SK-N-SH (cell line): ENCODE measurements at places on chromosomes 2 and 18. TPM values are rescaled to one million over a fixed set of nuclear protein-coding genes. Genes with fewer than 3 reads are reported as not detected.

DNA sequence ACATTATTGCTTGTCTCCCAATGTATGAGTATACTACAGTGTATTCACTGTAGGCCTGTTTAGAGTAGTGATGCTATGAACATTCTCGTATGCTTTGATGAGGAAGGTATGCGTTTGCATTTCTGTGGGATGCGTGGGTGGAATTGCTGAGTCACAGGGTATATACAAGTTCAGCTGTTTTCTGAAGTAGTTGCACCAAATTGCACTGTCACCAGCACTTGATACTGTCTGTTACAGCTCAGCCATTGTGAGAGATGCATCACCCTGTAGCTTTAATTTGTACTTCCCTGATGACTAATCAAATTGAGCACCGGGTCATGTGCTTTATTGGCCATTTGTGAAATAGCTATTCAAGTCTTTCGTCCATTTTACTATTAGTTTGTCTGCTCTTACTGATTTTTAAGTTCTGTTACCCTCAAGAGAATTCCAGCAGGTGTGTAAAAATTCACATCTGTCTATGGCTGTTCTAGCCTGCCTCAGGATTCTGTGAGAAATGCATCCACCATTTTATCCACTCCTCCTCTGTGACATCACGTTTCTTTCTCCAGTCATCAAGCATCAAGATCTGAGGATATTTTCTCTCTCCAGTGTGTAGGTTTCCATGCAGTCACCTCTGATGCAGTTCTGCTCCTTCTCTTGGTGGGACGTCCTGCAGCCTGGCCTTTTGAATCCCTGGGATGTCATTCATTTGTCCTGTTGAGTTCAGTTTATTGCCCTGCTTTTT, 72.5 kb downstream of the DGKD start:
- H3K27me3 ChIP-seq, result no peaks in the 10 kb centered on the region
- H3K27ac ChIP-seq, result peak overlapping the region; percentile 13; the same call in 1 of the 2 replicates
- DNase-seq, result no peak
- H3K36me3 ChIP-seq, result no peaks in the 10 kb centered on the region
- H3K4me1 ChIP-seq, result peaks cover 39% of the 10 kb centered on the region

GRCh38 chr2:211477537-211478275, 921.3 kb downstream of the CPS1 start:
- no peak overlapping the region for H3K27ac ChIP-seq
- no peak for DNase-seq
- no peaks in the 10 kb centered on the region for H3K4me1 ChIP-seq
- no peaks in the 10 kb centered on the region for H3K36me3 ChIP-seq

DNA sequence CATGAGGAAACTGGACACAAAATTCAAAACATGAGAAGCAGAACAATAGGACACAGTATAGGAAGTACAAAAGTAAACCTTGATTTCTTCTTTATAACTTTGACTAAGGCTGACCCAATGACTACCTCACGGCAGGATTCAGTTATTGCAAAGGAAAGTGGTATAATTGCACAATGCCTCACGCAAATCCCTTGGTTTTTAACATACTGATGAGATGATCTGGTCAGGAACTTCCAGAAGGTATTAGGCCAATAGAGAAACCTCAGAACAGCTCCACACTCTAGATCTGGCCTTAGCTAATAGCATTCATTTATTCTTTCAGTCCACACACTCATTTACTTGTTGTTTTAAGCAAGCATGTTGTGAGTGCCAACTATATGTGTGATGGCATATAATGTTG, 1526.9 kb upstream of the ACVR2A start:
- no peaks in the 10 kb centered on the region for H3K27me3 ChIP-seq
- no peak overlapping the region for H3K27ac ChIP-seq
- H3K4me3 ChIP-seq, result no peak overlapping the region
- no peaks in the 10 kb centered on the region; the same call in 1 of the 2 replicates for H3K4me1 ChIP-seq

DNA sequence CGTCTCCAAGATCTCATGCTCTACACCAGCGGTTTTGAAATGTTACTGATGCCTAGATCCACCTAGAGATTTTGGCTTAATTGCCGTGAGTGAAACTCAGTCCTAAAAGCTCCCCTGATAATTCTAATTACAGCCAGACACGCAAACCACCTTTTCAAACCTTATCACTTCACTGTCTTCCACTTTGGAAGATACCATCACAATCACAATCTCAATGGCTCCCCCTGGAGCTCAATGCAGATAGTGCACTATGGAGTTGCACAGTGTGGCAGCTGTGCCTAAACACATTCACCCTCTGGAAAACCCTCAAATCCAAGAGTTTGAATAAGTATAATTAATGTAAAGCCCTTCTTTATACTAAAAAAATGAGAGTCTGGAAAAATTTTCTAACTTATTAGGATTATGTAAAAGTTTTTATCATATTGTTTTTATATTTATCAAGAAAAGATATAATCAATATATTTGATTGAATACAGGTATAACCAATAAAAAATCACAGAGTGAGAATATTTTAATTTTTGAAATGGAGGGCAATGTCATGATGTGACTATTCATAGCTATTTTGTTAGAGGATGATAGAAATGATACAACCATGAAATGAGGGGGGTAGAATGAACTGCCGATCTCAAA, 102.9 kb upstream of the SLC8A1 start:
- H3K4me3 ChIP-seq, result no peak overlapping the region
- no peak overlapping the region for H3K27ac ChIP-seq
- H3K36me3 ChIP-seq, result no peaks in the 10 kb centered on the region
- H3K27me3 ChIP-seq, result no peaks in the 10 kb centered on the region
- H3K4me1 ChIP-seq, result no peaks in the 10 kb centered on the region

- peaks cover 54% of the 10 kb centered on the region for H3K36me3 ChIP-seq
- peak overlapping the region; percentile 89 for H3K4me3 ChIP-seq
- H3K4me1 ChIP-seq, result peaks cover 44% of the 10 kb centered on the region
- peak overlapping the region; percentile 78 for H3K27ac ChIP-seq
- DNase-seq, result no peak
These were observed 1.1 kb downstream of the RPL37A start for GRCh38 chr2:216499641-216500218.

- H3K27me3 ChIP-seq, result no peaks in the 10 kb centered on the region
- DNase-seq, result no peak
- H3K4me1 ChIP-seq, result no peaks in the 10 kb centered on the region
- no peak overlapping the region for H3K4me3 ChIP-seq
- H3K27ac ChIP-seq, result no peak overlapping the region
These were observed 126.0 kb downstream of the SP100 start for GRCh38 chr2:230541934-230542380.

GRCh38 chr2:186771395-186771794, 77.5 kb downstream of the FAM171B start:
- no peak overlapping the region for H3K27ac ChIP-seq
- H3K27me3 ChIP-seq, result no peaks in the 10 kb centered on the region
- H3K4me3 ChIP-seq, result no peak overlapping the region
- no peaks in the 10 kb centered on the region for H3K36me3 ChIP-seq
- no peaks in the 10 kb centered on the region for H3K4me1 ChIP-seq

- H3K27me3 ChIP-seq, result no peaks in the 10 kb centered on the region
- H3K4me1 ChIP-seq, result no peaks in the 10 kb centered on the region
- no peak overlapping the region for H3K27ac ChIP-seq
- DNase-seq, result no peak
- H3K36me3 ChIP-seq, result no peaks in the 10 kb centered on the region
- H3K4me3 ChIP-seq, result no peak overlapping the region
These were observed 5.6 kb upstream of the ELOA2 start for GRCh38 chr18:47040982-47041381.

DNA sequence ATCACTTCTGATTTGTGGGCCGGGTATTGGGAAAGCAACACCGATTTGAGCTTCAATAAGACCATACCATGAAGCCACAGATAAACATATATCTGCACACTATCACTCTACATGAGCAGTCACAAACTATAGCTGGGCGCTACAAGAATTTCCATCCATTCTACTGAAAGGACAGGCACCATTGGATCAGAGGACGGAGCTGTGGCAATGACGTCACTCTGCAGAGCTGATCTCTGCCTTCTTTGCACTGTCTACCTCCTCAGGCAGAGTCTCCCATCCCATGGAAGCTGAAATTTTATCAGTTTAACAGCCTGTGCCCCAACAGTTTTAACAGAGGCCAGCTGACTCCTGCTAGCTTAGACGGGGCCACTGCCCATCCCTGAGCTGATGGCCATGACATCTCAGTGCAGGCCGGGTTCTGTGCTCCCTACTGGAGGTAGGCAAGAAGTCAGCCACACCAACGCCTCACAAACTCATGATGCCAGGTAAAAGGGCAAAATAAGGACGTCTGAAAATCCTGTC, 389.6 kb upstream of the SALL3 start:
- DNase-seq, result no peak
- no peaks in the 10 kb centered on the region for H3K36me3 ChIP-seq
- H3K27me3 ChIP-seq, result peaks cover 6% of the 10 kb centered on the region
- no peak overlapping the region for H3K4me3 ChIP-seq
- H3K4me1 ChIP-seq, result no peaks in the 10 kb centered on the region

- H3K4me3 ChIP-seq, result no peak overlapping the region
- no peak overlapping the region for H3K27ac ChIP-seq
- no peaks in the 10 kb centered on the region for H3K36me3 ChIP-seq
- no peak for DNase-seq
- H3K4me1 ChIP-seq, result no peaks in the 10 kb centered on the region
- no peaks in the 10 kb centered on the region; the same call in 1 of the 2 replicates for H3K27me3 ChIP-seq
These were observed 27.9 kb upstream of the TYMS start for GRCh38 chr18:629269-630150.

GRCh38 chr2:189232759-189233406, 53.3 kb upstream of the COL5A2 start:
- no peaks in the 10 kb centered on the region for H3K36me3 ChIP-seq
- H3K4me1 ChIP-seq, result peaks cover 3% of the 10 kb centered on the region; the same call in 1 of the 2 replicates
- no peak overlapping the region for H3K4me3 ChIP-seq
- no peak for DNase-seq
- no peaks in the 10 kb centered on the region for H3K27me3 ChIP-seq

GRCh38 chr18:59661891-59662701, 35.1 kb downstream of the CCBE1 start:
- no peak for DNase-seq
- no peaks in the 10 kb centered on the region for H3K27me3 ChIP-seq
- H3K36me3 ChIP-seq, result no peaks in the 10 kb centered on the region
- no peak overlapping the region for H3K27ac ChIP-seq

DNA sequence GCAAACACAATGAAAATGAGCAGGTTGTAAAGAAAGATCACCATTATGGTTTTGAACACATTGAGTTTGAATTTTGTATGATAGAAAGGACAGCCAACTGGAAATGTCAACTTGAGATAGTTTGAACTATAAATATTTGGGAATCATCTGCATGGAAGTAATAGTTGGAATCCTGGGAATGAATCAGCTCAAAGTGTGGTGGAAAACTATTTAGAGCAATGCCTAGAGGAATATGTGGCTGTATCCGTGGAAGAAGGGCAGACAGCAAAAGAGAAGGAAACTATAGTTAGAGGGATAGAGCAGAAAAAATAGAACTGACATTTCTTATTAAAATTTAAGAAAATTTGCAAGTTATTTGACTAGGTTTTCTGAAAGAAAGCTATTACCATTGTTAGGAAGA, 112.5 kb upstream of the OTX1 start:
- H3K27me3 ChIP-seq, result no peaks in the 10 kb centered on the region
- no peak overlapping the region for H3K27ac ChIP-seq
- DNase-seq, result no peak
- no peaks in the 10 kb centered on the region for H3K4me1 ChIP-seq
- H3K4me3 ChIP-seq, result no peak overlapping the region

CAVIN2 gene
- 1.5 and 1.7 TPM in 2 replicates for polyA plus RNA-seq

ADAM23 gene
- polyA plus RNA-seq, result 3.6 and 3.7 TPM in 2 replicates

CROCC2 gene
- polyA plus RNA-seq, result not detected in 2 replicates

AFF3 gene
- 0.24 and 0.36 TPM in 2 replicates for polyA plus RNA-seq

B3GNT2 gene
- polyA plus RNA-seq, result 6.3 and 8.4 TPM in 2 replicates

SLC5A7 gene
- polyA plus RNA-seq, result 0.12 and 0.57 TPM in 2 replicates

NBAS gene
- 11.9 and 12.0 TPM in 2 replicates for polyA plus RNA-seq

RAPH1 gene
- 6.5 and 6.7 TPM in 2 replicates for polyA plus RNA-seq
